ENCODE measurements at places on chromosomes 2 and 18. TPM values are rescaled to one million over a fixed set of nuclear protein-coding genes. Genes with fewer than 3 reads are reported as not detected.

The ALPG gene
- not detected for total RNA-seq

The ACADL gene
- not detected for total RNA-seq

The AKAIN1 gene
- not detected for total RNA-seq

The UGT1A10 gene
- not detected for total RNA-seq

The MAP3K19 gene
- total RNA-seq: not detected

The SLC1A4 gene
- 75.1 TPM for total RNA-seq

The BCL2 gene
- 102 TPM for total RNA-seq

The LIPG gene
- not detected for total RNA-seq

The DSG1 gene
- total RNA-seq: not detected

The AOX1 gene
- 0.15 TPM for total RNA-seq

The FAM124B gene
- 1.2 TPM for total RNA-seq

The AQP12A gene
- total RNA-seq: not detected

The KLHL41 gene
- not detected for total RNA-seq

The IL18RAP gene
- 7.2 TPM for total RNA-seq

The AP1S3 gene
- 6.9 TPM for total RNA-seq

The C2orf80 gene
- not detected for total RNA-seq

The GRB14 gene
- total RNA-seq: not detected

The EML6 gene
- total RNA-seq: 1.8 TPM

The RAB6C gene
- 0.10 TPM for total RNA-seq

The ACTR3 gene
- total RNA-seq: 592 TPM

The ERFE gene
- not detected for total RNA-seq

The FN1 gene
- total RNA-seq: 1.8 TPM

The ENOSF1 gene
- 67.1 TPM for total RNA-seq

The PJVK gene
- total RNA-seq: 1.1 TPM

The MYO7B gene
- total RNA-seq: 0.13 TPM

The PLGLB2 gene
- 1.8 TPM for total RNA-seq

The KCNJ3 gene
- total RNA-seq: not detected

The FHOD3 gene
- not detected for total RNA-seq

The SKOR2 gene
- total RNA-seq: not detected

The TMEM169 gene
- 3.5 TPM for total RNA-seq

The MYOM1 gene
- total RNA-seq: 2.4 TPM
